ENCODE measurements at places on chromosomes 1 and 21.

- DNase-seq, result no peak
Observed at GRCh38 chr1:182688436-182689205, 4.2 kb upstream of the RGS8 start.

- no peak for DNase-seq
Observed at GRCh38 chr1:74713849-74714248, 19.0 kb downstream of the CRYZ start.

DNA sequence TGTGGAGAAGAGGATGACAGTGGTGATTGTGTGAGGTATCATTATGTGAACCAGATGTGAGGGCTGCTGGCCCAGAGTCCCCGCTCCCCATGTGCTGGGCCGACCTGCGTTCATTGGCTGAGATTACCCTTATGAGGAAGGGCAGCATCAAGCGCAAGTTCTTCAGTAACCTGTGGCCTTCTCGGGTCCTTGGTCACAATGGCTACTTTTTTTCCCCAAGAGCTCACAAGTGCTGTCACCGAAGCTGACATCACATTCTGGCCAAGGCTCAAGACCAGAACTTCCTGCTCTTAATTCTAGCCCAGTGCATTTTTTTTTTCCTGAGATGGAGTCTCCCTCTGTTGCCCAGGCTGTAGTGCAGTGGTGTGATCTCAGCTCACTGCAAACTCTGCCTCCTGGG is 262.9 kb downstream of the RHOU start:
- DNase-seq, result no peak

DNA sequence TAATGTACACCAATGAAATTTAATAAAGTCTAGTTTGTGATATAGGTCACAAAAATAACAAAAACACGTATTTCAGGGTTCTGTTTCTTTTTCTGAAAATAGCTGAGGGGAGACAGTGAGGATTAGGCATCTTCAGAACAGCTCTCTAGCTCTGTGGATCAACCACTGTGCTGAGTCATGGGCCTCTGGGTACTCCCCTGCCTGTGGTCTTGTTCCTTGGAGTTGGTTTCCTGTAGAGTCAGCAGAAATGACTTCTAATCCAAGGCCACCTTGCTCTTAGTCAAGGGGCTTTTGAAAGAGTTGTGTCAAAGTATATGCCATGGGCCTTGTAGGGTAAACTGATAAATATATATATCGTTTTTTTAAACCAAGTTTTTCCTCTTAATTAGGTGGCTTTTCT is 141.8 kb upstream of the ZRANB2 start:
- no peak for DNase-seq

GRCh38 chr1:10265027-10265426 is 54.7 kb downstream of the KIF1B start:
- DNase-seq, result no peak

DNA sequence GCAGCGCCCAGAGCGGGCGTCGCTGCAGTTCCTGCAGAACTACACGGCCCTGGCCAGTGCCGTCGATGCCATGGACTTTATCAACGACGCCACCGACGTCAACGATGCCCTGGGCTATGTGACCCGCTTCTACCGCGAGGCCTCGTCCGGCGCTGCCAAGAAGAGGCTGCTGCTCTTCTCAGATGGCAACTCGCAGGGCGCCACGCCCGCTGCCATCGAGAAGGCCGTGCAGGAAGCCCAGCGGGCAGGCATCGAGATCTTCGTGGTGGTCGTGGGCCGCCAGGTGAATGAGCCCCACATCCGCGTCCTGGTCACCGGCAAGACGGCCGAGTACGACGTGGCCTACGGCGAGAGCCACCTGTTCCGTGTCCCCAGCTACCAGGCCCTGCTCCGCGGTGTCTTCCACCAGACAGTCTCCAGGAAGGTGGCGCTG is 22.0 kb downstream of the COL6A1 start:
- no peak for DNase-seq

DNA sequence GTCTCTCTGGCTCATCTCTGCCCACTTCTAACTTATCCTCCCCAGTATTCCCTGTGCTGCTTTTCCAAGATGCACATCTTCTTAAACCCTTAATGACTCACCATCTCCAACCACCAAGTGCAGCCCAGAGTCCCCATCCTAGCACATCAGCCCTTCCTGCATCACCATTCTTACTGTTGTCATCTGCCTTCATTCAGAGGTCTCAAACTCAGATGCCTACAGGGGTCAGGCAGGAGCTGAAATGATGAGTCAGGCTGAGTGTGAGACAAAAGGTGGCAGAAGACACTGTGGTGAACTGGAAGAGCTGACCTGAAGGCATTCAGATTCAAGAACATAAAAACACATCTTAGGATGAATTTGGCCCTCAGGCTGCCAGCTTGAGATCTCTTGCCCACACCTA is 34.6 kb downstream of the OLFML2B start:
- DNase-seq, result peak; percentile 86

- peak; percentile 48 for DNase-seq
Observed at GRCh38 chr1:248807067-248807737, 18.5 kb downstream of the SH3BP5L start.

DNA sequence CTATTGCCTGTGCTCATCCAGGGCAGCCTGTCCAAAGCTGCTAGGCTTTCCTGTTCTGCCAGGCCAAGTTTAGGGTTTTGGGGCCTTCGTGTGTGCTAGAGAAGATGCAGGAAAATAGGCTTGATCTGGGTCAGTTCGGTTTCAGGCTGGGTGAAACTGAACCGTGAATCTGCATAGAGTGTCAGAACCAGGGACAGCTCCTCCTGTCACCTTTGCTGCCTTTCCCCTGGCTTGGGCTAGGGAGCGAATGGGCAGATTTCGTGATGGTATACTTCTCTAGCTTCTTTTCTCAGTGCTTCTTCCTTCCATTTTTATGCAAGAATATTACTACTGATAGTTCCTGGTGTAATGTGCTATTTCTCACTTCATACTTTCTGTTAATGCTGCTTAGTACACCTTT is 6.0 kb upstream of the AGO1 start:
- peak; percentile 56 for DNase-seq

- DNase-seq, result peak; percentile 90
Observed at GRCh38 chr1:54312796-54313316, 93.3 kb downstream of the SSBP3 start.

DNA sequence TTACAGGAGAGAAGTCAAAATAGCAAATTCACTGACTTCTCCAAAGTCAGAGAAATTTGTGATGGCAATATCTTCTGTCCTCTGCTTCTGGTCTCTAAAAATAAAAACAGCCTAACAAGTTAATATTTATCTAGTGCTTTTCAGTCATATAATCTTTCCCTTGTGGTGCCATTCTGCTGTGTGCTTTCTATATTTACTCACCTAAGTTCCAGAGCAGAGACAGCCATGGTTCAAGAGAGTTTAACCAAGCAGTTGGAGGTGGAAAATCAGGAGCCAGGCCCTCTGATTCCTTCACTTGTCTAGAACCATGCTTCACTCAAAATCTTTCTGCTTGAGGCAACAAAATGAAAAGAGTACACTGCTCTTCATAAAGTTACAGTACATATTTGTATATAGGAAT is 39.3 kb downstream of the BRINP2 start:
- DNase-seq, result no peak

- DNase-seq, result no peak
Observed at GRCh38 chr21:34574601-34575529, 40.0 kb downstream of the RCAN1 start.

GRCh38 chr1:225228871-225229303 is 199.0 kb downstream of the LBR start:
- no peak for DNase-seq

DNA sequence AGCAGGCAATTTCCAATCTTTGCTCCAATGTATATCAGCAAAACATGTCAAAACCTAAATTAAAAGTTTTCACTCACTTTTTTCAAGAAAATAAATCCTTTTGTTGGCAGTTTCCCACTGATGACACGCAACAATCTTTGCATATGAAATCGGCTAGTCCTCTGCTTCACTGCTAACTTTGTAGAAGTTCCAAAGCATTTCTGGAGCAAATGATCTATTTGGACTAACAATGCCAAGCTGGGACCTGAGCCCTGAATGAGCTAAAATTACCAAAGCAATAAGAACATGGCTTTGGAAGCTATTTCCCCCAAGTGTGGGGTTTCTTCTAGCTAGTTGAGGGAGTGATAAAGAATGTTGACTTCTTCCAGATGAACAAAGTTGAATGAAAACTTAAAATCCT is 5.1 kb downstream of the BEND5 start:
- DNase-seq, result no peak

DNA sequence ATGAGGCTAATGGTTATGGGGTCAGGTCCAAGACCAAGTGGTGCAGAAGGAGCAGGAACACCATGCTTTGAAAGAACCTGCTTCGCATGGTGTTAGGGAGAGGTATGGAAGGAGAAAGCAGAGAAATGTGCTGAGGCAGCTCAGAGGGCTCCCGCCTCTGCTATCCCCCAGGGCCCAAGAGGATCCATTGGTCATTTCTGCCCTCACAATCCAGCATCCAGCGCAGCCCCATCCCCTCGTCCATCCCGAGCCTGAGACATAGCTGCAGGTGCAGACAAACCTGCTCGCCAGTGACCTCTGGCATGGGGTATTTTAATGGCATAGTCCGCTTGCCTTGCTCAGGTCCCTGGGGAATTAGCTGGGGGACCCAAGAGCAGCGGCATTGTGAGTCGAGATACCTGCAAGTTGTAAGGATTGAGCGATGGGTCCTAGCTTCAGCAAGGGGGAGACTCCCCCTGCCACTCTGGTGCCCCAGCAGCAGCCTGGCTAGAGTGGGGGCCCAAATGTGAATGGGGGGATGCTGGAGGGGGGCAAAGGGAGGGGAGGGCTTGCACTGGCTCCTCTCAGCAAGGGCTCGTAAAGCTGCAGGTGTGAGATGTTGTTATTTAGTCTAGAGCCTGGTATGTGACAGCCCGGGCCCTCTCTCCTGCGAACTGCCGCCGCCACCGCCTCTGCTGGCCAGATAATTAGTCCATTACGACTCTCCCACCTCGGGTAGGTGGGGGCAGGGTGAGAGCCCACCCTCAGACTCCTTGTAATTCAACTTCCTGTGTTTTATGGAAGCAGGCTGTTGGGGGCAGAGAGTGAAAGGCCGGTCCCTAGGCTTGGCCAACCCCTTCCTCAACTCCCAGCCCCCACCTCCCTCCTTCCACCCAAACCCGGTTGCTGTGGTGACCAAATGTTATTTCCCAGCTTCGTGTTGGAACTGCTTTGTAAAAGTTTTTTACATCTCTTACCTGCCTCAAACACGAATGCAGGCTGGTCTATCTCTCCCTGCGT is 118.8 kb downstream of the RNF220 start:
- DNase-seq, result no peak

DNA sequence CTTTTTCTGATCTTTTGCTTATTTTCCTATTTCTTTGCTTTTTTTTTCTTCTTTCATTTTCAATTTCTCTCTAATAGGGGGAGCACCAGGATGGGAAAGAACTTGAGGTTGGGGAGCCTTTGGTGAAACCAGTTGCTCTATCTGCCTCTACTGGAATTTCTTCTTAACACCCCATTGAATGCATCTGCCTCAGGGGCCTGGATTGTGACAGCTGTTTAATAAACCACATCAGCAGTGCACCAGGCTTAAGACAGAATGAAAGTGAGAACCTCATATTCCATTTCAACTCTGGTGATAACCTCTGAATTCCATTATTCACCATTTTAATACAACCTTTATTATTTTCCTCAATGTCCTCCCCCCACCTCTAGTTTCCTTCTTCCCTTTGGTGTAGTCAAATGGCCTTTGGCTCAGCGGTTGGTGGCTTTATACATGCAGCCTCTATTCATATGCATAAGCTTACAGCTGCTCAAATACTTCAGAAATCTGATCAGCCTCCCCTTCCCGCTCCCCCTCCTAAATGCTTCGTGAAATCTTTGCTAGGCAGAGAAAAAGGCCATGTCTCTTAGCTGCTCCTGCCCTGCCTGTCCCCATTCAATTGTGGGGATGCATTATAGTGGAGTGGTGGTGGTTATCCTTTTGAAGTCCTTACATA is 537.3 kb upstream of the PLXNA2 start:
- no peak for DNase-seq

GRCh38 chr1:192260076-192260475 is 56.7 kb upstream of the RGS21 start:
- DNase-seq, result no peak

DNA sequence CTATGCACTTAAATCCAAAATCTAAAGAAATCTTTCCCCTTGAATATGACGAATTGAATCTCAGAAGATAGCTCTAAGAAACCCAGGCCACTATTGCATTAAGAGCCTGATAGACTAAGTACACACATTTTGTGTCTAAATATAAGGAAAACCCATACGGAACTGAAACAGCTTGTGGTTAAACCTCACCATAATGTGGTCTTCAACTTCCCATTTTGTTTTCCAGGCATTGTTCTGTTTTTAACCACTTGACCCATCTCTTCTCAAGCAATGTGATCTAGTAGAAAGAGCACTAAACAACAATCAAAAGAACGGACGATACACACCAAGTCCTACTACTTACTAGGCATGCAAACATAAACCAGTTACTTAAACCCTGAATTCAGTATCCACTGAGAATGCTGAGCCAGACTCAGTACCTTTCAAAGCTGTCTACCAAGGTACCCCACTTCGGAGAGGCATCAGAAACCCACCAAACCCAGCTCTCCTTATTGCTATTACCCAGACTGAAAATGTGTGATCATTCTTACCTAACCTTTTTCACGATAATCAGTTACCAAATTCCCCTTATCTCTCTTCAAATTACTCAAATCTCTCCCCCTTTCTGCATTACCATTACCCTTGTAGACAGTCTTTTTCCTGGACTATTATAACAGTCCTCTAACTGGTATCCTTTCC is 12.8 kb downstream of the OTUD7B start:
- no peak for DNase-seq

DNA sequence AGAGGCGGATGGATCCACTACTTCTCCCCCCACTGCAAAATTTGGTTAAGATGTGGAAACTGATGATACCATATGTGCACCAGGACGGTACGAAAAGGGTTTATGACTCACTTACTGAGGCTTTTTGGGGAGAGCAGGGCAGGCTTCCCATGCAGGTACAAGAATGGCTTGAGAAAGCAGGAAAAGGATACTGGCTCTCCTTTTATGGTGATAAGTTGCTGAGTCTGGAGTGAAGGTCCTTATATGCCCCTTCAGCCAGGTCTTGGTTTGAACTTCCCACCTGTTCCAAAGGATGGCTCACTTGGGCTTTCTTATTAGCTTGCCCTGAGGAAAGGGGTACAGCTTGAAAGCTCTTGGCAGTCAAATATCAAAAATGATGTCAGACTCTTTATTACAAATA is 23.1 kb downstream of the MPZL1 start:
- DNase-seq, result no peak

GRCh38 chr1:16085522-16085921 is 12.1 kb upstream of the FAM131C start:
- no peak for DNase-seq

- DNase-seq, result no peak
Observed at GRCh38 chr1:172323686-172324085, 96.8 kb upstream of the C1orf105 start.

DNA sequence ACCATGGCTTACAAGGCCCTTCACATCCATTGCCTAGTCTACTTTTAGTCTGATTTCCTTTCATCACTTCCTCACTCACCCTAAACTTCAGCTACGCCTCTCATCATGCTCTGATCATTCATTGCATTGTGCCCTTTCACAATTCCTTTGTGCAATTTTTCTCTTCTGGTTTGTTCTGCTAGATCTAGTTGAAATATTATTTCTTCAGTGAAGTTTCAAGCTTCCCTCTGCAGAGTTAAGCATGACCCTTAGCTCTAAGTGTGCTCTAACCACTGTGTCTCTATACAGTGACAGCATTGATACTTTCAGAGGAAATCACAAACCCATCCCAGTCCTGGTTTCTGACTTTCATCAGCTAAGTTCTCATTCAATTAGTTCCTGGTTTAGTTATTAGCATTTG is 166.1 kb downstream of the PLA2G4A start:
- no peak for DNase-seq

- no peak for DNase-seq
Observed at GRCh38 chr1:208177656-208178055, 66.5 kb downstream of the PLXNA2 start.
